Activated CD8-positive, alpha-beta memory T cell treated with anti-CD3 and anti-CD28 coated beads for 4 hours (primary cell): ENCODE measurements at places on chromosomes 4 and X.

DNA sequence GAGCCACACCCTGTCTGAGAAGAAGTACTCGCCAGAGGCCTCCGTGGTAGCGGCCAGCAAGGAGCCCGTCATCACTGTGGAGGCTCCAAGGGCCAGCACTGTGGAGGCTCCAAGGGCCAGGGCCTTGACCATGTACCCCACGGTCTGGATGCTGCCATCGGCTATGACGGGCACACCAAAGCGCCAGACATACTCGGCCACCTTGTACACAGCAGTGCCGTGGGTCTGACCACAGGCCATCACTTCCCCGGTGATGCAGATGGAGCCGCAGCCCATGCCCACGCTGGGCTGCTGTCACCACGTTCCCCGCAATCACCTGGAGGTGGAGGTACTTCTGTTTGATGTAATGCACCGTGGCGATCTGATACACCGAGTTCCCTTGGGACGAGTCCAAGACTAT lies 377.7 kb upstream of the MAOA start:
- DNase-seq, result no peak

DNA sequence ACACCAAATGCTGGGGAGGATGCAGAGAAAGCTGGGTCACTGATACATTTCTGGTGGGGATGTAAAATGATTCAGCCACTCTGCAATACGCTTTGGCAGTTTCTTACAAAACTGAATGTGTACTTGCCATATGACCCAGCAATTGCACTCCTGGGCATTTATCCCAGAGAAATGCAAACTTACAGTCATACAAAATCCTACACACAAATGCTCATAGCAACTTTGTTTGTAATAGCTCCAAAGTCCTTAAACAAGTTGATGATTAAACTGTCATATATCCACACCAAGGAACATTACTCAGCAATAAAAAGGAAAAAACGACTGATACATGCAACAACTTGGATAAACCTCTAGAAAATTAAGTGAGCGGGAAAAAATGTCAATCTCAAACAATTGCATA lies 12.3 kb downstream of the MID1 start:
- no peak for DNase-seq

DNA sequence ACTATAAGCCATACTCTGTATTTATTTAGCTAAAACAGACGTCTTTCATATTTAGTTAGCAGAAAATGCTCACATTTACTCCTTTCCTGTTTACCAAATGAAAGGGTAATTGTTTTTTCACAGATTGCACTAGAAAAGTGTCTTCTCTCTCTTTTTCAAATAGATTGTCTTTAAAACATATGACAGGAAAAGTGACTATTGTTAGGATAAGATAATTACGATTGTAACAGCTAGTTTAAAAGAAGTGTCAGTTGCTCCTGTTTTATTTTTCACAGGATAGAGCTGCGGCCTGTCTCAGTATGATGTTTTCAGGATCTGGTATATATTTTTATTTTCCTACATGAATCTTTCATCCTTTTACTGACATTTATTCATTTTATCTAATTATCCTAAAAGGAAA lies 353.5 kb downstream of the FBXO8 start:
- DNase-seq, result no peak

GRCh38 chr4:82705169-82705927 lies 93.2 kb downstream of the SCD5 start:
- no peak for DNase-seq

DNA sequence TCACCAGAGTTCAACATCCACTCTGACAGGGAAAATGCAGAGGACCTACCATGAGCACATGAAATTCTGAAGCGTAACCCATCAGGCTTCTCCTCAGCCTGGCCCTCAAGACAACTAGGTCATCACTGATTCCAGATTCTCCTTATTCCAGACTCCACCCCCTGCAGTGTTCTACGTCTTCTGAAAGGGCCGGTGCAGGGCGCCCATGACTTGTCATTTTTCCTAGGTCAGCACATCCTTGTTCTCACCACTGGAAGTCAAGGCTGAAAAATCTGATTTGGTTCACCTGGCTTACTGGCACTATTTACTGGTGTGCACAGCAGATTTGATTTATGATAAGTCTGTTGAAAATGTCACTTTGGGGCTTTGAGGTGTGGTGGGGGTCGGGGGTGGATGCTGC lies 140.9 kb upstream of the KLF3 start:
- no peak for DNase-seq

- DNase-seq, result no peak
Observed at GRCh38 chrX:9626379-9626778, 139.3 kb downstream of the GPR143 start.

DNA sequence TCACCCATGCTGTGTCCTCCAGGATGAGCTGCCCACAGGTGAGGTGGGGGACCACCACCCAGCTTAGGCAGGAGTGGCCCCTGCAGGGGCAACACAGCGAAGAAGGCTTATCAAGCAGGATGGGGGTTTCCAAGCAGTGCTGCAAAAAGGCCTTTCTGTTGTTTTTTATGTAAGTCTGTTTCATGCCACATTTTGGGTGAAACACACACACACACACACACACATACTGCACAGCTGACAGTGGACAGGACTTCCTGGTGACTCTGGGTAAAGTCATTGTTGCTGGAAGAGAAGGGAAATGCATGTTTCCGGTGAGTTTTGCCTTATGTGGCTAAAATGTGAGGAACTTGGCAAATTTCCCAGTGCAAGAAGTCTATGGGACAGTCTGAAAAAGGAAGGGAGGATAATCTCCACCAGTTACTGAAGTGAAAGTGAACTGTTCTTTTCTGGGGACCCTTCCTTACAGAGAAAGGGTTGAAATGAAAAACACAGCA lies 119.2 kb downstream of the IRF2 start:
- DNase-seq, result no peak

DNA sequence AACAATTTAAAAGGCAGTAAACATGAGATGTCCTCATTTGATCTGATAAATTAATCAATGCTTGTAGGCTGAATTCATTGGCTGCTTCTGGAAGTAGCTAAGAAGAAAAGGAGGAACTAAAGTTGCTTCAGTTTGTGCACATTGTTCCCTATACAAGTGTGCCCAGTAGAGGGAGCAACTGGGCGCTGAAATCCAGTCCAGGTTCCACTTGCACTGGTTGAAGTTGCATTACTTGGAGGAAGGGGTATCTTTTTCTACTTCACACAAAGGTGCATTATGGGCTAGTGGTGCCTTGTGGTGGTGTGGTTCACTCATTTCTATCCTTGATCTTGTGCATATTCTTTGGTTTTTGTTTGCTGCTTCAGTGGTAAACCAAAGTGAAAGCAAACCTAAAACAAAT lies 67.9 kb upstream of the SOX3 start:
- no peak for DNase-seq

GRCh38 chrX:108097380-108097779 lies 5.8 kb downstream of the ATG4A start:
- no peak for DNase-seq

DNA sequence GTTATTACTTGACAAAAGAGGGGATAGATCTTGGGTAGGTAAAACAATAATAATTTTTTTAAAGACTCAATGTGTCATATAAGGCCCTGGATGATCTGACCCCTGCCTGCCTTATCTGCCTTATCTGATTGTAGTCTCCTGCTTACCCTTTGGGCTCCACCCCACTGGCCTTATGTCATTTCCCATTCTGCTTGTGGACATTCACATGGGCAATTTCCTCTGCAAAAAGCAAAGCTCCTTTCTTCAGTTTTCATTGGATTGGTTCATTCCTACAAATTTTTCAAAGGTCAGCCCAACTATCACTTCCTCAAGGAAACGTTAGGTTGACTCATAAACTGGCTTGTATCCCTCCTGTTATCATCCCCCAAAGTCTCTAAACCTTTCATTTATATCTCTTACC lies 15.7 kb upstream of the TET2 start:
- no peak for DNase-seq

DNA sequence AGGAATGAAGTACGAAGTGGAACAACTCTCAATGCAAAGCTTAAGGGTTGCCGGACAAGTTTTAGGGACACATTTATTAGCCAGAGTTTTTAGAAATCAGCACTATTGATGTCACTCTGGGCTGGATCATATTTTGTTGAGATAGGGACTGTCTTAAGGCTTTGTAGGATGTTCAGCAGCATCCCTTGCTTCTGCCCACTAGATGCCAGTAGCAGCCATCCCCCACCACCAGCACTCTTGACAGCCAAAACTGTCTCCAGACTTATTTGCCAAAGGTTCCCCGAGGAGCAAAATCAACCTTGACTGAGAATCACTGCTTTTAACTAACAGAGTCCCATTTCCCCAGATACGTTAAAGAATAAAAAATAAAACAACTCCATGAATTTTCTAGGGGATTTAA lies 1497.3 kb downstream of the STIM2 start:
- DNase-seq, result no peak

GRCh38 chr4:138565576-138565975 lies 323.4 kb upstream of the SLC7A11 start:
- DNase-seq, result no peak

GRCh38 chr4:150381609-150382008 lies 200.3 kb upstream of the MAB21L2 start:
- no peak for DNase-seq

GRCh38 chrX:16838202-16839066 lies 31.7 kb downstream of the RBBP7 start:
- DNase-seq, result no peak

DNA sequence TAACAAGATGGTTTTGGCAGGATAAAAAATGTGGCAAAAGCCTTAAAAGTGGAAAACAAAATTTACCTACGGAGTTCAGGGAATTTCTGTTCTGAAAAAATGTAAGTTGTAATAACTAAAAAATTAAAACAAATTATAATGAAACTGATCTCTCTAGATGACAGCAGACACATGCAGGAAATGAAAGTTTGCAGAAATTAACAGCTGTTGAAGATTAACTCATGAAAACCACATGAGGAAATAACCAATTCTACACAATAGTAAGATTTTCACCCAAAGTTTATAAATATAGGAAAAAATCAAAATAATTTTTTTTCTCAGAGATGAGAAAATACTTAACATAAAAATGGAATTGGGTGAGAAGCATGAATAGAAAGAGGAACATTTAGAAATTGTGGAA lies 47.5 kb upstream of the UGT2B15 start:
- no peak for DNase-seq

GRCh38 chr4:184695178-184695896 lies 38.6 kb downstream of the CENPU start:
- DNase-seq, result no peak

- no peak for DNase-seq
Observed at GRCh38 chr4:121227341-121227792, 63.2 kb upstream of the TNIP3 start.

- DNase-seq, result no peak
Observed at GRCh38 chr4:95066050-95066449, 308.3 kb downstream of the BMPR1B start.

DNA sequence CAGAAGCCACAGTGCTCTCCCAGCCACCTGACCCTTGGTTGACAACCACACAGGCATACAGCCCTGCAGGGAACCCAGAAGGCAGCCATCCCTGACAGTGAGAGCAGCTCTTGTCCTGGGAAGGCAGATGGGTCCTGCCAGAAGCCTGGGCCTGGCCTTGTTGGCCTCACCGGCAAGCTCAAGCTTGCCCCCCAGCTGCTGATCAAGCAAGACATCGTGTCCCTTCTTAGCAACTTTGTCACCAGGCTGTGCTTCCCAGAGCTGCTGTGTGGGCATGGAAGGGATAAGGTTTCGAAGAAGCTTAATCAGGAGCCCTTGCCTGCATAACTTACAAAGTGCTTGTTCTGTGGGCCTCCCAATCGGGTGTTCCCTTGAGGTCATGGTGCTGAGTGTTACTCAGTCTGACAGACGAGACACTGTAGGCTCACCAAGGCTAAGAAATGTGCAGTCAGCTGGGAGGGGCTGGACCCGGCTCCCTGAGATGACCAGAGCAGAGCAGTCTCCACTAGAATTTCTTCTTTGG lies 6.8 kb upstream of the ABLIM2 start:
- DNase-seq, result no peak

- DNase-seq, result no peak
Observed at GRCh38 chr4:70619778-70620177, 8.8 kb upstream of the ENAM start.

- no peak for DNase-seq
Observed at GRCh38 chrX:96407072-96407471, 277.6 kb upstream of the DIAPH2 start.

GRCh38 chr4:78660559-78660958 lies 109.0 kb downstream of the ANXA3 start:
- no peak for DNase-seq

- no peak for DNase-seq
Observed at GRCh38 chr4:85675076-85676049, 200.4 kb downstream of the ARHGAP24 start.

DNA sequence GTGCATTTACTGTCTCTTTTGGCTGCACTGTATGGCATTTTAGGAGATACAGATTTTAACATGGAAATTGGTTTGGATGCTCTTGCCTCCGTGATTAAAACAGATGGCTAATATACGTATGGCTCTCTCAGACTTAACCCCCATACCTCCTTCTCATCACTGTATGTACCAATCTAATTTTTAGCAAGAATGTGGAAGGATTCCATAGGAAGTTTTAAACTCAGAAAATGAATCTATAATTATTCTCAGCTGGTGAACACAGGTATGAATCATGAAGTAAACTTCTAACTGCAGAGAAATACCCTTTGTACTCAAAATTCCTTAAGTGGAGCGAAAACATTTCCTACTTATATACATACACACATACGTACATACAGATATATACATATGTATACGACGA lies 210.5 kb upstream of the NEIL3 start:
- no peak for DNase-seq

DNA sequence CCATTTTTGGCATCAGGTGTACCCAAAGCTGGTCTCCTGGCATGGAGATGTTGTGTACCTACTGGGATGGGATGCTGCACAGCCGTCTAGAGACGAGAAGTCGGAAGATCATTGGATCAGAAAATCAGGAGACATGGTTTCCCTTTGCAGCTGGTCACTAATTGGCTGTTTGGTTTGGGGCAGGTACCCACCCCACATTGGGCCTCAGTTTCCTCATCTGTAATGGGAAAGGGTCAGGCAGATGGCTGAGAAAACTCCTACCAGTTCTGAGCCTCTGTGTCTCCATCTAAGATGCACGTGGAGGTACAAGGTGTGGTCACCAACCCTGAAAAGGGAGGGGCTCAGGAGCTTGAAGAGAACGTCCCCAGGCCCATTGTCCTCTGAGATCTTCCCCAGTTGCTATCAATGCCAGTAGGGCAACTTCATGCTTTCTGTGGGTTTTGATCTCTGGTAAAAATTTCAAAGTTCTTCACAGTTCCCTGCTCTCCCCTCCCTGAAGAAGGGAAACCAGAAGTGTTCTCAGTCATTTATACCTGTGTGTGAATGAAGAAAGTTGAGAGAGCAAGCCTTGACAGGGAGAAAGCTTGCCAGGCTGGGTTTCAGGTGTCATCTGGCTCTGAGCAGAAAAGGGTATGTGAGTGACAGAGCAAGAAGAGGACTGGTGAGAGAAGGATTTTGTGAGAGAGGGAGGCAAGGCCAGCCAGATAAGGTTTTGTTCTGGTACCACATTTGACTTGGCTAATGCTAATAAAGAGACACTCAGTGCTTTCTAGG lies 15.1 kb downstream of the TSC22D3 start:
- DNase-seq, result no peak

- DNase-seq, result no peak
Observed at GRCh38 chr4:154497889-154498288, 6.3 kb upstream of the DCHS2 start.
